ENCODE measurements at places on chromosomes 3 and 15.

DNA sequence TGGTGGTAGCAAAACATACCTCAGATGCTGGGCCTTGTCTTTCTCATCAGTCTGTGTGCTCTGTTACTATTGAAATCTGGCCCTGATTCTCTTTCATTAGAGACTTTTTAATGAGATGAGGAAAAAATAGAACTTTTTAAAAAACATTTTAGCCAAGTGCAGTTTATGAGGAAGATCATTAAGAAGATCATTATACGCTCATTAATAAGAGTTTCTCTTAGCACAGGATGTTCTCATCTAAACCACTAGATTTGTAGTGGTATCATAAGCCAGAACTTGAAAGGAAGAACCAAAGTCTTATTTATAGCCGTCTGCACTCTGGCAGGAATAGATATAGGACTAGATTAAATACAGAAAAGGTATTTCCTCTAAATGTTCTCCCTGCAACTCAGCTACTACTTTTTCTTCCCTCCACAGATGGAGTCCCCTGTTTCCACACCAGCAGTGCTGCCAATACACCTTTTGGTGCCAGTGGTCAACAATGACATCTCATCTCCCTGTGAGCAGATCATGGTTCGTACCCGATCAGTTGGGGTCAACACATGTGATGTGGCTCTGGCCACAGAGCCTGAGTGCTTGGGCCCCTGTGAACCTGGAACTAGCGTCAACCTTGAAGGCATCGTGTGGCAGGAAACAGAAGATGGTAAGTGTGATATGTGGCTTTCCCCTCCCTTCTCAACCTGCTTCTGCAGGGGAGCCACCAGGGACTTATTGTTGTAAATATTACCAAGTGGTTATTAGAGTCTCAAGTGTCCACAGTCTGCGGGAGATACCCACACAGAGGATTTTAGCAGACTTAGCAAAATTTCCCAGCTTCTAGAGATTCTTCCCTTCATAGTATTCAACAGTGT is 152.8 kb downstream of the RBPMS2 start:
- peak; percentile 18 for DNase-seq

- no peak for DNase-seq
These were observed 447.8 kb upstream of the BCHE start for GRCh38 chr3:166285001-166285400.

- DNase-seq: no peak
These were observed 57.3 kb downstream of the CEP63 start for GRCh38 chr3:134543113-134543512.

- DNase-seq: no peak
These were observed 26.6 kb downstream of the GOLM2 start for GRCh38 chr15:44315126-44315525.

DNA sequence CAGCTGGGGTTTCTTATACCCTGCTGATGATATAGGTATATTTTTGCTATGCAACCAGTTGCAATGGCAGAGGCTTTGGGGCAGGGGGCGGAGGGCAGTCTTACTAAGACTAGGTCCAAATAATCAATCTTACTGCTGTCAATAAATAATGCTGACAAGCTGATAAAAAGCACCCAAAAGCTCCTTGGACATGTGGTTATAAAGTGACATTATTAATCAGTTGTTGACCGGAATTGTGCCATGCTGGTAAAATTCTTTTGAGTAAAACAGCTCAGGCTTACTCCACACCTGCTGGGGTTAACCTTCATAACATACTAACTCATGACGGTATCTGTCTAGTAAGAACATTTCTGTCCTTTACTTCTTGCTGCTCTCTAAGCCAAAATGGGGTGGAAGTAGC is 101.9 kb downstream of the CHST2 start:
- no peak for DNase-seq

GRCh38 chr3:189041482-189042090 is 130.2 kb upstream of the TPRG1 start:
- DNase-seq: peak; percentile 33

GRCh38 chr3:1272546-1273265 is 179.9 kb downstream of the CNTN6 start:
- DNase-seq: no peak

DNA sequence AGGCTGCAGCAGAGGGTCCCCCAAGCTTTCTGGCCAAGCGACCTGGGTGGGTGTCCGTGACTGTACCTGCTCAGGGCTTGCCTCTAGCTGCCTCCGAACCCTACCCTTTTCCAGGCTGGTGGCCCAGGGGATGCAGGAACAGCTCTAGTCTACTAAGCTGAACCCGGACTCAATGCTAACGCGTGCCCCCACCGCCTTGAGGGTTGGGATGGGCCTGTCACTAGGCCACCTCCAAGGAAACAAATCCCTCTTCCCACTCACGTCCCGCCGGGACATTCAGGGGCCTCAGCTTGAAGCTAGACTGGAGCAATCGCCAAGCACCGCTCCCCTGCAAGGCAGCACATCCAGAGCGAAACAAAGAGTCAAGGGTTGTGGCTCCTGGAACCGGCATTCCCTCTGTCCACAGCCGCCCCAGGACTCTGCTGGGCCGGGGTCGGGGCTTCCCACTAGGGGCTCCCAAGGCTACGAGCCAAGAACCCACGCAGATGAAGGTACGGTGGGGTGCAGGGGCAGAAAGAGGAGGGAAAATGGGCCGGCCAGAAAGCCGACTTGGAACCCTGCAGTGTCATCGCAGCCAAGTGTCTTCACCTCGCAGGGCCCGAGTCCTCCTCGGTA is 2.9 kb downstream of the FBXL22 start:
- DNase-seq: no peak

DNA sequence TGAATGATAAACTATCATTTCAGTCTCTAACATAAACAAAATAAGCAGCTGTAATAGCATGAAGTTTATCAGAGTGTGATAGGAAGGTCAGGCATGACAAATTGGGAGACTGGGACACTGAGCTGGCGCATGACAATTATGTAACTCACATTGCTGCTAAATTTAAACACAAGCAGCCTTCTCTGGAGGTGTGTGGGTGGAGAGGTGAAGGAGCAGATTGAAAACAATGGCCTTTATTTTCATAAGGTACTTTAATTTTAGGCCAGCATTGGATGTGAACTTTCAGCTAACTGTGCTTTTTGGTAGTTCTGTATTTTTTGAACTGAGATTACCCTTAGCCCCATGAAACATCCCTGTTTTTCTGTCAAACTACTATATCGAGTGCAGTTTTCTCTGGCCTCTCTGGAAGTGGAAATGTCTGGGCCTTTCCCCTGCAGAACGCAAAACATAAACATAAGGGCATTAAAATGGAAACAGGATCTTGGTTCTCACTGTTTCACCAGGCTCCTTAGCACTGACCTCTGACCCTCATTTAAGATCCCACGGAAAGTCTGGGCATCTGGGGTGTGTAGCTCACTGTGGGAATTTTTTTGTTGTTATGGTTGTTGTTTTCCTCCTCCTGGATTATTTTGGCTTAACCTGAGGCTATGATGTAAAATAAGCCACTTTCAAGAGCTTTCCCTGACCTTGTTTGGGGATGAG is 160.1 kb upstream of the DPH6 start:
- DNase-seq: no peak

GRCh38 chr3:48437812-48438211 is 2.1 kb downstream of the CCDC51 start:
- no peak for DNase-seq

DNA sequence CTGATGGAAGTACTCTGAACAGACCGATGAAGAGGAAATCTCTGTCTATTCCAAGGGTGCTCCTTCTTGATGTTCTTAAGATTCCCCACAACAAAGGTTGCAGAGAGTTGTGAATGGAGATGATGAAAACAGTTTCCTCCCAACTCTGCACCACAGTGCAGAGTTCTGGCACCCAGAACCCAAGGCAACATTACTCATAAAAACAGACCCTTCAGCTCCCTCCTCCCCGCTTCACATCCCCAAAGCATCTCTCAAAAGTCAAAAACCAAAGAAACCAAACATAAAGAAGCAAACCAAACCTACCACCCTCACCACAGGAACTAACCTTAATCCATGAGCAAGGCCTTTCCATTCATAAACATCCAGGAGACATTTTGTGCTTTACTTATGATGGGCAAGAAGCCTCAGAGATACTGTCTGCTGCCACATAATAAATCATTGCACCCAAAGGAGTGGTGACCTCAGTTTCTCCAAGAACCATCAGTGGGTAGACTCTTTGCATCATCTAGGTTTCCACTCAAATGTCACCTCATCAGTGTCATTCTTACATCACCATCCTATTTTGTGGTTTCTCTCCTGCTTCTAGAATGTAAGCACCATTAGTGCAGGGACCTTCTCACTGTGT is 13.2 kb downstream of the PCOLCE2 start:
- DNase-seq: no peak

GRCh38 chr15:30044377-30044776 is 38.4 kb upstream of the GOLGA8J start:
- no peak for DNase-seq

- DNase-seq: no peak
These were observed 835.1 kb downstream of the EDEM1 start for GRCh38 chr3:6022621-6023020.

DNA sequence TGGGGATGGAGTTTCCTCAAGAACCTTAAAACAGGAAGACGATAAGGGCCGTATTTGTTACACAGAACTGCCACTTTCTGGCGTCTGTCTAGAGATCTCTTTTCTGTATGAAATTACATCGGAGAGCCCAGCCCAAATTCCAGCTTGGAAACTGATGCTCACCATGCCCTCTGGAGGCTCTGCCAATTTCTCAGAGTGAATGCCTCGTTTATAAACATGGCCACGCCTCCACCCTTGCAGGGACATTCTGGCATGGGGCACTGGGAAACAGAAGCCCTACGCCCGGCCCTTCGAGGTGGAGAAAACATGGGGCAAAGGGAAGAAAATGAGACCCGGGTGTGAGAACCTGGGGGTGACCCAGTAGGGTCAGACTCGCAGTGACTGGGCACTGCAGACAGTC is 53.4 kb upstream of the SEC13 start:
- no peak for DNase-seq

DNA sequence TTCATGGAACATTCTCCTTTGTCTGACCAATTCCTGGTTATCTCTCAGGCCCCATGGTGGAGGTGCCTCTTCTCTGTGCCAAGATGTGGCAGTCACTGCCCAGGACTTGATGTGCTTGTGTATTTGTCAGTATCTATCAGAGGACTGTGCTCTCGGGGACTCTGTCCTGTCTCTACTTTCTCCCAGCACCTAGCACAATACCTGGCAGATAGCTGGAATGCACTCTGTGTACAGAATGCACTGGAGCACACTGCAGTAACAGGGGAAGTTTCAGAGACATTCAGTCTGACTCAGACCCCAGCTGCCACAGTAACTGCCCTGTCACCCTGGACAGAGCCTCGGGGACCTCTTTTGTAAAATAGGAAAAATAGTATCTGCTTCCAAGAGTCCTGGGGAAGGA is 34.6 kb upstream of the SV2B start:
- DNase-seq: no peak

DNA sequence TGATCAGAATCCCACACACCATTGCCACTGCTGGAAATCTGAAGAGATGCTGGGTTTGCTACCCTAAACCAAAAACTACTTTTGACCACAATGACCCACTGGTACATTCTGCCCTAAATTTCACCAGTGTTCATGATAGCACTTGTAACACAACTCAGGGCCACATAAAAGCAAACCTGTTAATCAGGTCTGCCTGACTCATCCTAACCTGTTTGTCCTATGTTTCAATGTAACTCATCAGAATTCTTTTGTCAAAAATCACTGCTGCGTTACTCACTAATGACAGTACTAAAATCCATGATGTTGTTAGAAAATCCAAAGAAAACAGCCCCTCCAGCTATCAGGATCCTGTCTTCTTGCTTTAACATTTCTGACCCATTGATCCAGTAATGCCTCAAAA is 55.6 kb upstream of the XCR1 start:
- DNase-seq: no peak

GRCh38 chr3:77142578-77142977 is 102.7 kb downstream of the ROBO2 start:
- DNase-seq: no peak

DNA sequence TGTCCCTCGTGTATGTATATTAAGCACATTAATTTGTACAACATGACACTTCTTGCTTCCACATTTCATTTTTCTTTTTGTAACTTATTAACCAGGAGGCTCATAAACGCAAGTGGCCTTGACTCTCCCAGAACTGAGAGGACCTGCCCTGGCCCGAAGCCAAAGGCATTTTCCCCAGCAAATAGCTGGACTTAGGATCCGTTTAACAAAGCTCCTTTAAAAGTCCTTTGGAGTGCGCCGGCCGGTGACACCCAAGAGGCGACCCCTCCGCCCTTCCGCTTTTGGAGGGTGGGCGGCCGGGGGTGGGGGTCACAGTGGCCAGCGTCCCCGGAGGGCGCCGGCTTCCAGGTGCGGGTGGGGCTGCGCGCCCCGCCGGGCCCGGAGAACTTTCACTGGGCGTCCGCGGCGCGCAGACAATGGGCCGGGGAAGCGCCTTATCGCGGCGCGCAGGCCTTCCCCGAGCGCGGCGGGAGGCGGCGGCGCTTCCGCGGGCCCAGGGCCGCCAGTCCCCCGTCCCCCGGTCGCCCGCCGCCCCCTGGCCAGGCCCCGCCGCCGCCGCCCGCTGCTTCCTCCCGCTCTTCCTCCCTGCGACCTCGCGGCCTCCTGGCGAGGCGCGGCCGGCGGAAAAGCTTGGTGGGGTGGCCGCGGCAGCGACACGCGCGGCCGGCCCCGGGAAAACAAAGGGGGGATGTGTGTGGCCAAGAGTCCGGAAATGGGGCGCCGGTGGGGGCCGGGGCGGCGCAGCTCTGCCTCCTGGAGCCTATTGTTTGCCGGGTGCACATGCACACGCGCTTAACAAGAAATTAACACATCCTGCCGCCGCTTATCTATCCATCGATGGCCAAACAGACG is 613.4 kb downstream of the MCTP2 start:
- no peak for DNase-seq

GRCh38 chr15:78914027-78914764 is 30.6 kb downstream of the CTSH start:
- DNase-seq: no peak

DNA sequence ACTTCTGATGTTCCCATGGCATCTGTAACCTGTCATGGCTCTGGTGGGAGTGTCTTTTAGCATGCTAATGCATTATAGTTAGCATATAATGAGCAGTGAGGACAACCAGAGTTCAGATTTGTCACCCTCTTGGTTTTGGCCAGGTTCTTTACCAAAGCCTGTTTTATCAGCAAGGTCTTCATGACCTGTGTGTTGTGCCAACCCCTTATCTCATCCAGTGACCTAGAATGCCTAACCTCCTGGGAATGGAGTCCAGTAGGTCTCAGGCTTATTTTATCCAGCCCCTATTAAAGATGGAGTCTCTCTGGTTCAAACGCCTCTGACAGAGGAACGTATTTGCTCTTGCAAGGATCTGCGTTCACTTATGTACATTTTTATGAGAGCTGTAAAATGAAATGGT is 60.3 kb upstream of the UTS2B start:
- no peak for DNase-seq

- no peak for DNase-seq
These were observed 38.7 kb upstream of the CSPG5 start for GRCh38 chr3:47617086-47618010.

DNA sequence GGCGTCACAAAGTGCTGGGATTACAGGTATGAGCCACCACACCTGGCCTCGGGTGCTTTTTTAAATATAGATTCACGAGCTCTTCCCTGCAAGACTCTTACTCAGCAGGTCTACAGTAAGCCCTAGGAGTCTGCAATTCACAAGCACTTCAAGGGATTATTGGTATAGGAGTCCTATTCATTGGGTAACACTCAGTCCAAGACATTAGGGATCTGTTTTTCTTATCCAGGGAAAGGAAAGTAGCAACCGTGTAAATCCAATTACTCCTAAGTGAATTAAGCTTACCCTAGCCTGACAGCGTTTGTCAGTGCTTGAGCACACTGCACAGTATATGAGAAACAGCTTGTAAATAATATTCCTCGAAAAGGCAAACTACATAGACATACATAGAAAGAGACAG is 109.9 kb downstream of the SENP2 start:
- DNase-seq: no peak

GRCh38 chr3:193711964-193712598 is 119.1 kb downstream of the OPA1 start:
- DNase-seq: no peak

Data from memory B cell (primary cell).